Inflammatory macrophage treated with lipopolysaccharide for 4 hours (primary cell): ENCODE measurements at places on chromosomes 11 and 22.

GRCh38 chr11:34276352-34276864 is 81.4 kb downstream of the ABTB2 start:
- no peak for DNase-seq

- no peak for DNase-seq
Observed at GRCh38 chr11:96228473-96228891, 114.5 kb downstream of the MAML2 start.

GRCh38 chr22:33598821-33599220 is 321.5 kb downstream of the LARGE1 start:
- DNase-seq, result no peak

DNA sequence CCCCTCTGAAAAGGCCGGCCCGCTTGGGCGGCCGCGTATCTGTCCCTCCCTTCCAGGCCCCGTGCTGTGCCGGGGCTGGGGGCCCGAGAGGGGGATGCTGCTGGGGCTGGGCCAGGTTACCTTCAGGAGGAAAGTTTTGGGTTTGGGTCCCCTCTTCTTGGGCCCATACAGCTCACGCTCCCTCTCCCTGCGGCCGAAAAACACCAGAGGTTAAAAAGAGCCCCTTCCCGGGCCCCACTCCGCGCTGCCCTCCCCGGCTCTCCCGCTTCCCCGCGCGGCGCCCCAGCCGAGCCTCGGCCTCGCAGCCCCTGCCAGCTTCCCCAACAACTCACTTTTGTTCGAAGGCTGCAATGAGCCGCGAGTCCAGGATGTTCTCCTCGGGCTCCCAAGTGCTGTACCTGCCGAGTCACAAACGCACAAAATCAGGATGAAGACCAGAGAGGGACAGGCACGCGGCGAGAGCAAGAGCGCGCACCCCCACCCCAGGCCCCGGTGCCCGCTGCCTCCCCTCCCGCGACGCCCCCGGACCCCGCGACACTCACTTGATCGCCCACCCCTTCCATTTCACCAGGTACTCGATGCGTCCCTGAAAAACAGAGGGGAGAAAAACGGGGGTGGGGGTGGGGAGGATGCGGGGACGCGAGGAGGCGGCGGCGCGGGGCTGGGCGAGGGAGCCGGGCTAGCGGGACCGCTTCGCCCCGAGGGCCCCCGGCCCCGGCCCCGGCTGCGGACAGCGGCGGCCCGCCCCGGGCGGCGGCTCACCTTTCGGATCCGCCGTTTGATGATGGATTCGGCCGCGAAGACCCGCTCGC is 450 bp downstream of the CBX6 start:
- peak; percentile 21 for DNase-seq

- no peak for DNase-seq
Observed at GRCh38 chr11:31109446-31109845, 260.1 kb downstream of the DCDC1 start.

- no peak for DNase-seq
Observed at GRCh38 chr11:94738746-94739145, 29.4 kb upstream of the AMOTL1 start.

DNA sequence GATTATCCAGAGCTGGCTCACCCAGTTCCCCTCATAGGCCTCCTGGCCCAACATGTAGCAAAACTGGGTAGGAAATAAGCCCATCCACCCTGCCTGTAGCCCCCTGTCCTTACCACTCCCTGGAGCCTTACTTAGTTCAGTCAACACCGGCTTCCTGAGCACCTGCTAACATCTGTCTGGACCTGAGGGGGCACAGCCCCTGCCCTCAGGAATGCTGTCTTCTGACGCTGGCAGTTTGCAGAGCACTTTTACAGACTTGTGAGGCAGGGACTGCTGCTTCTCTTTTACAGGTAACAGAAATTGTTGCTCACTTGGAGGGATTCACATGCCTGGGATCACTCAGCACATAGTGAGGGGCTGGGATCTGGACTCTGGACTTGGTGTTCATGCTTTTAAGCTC is 152.0 kb upstream of the TBCEL start:
- DNase-seq, result no peak

DNA sequence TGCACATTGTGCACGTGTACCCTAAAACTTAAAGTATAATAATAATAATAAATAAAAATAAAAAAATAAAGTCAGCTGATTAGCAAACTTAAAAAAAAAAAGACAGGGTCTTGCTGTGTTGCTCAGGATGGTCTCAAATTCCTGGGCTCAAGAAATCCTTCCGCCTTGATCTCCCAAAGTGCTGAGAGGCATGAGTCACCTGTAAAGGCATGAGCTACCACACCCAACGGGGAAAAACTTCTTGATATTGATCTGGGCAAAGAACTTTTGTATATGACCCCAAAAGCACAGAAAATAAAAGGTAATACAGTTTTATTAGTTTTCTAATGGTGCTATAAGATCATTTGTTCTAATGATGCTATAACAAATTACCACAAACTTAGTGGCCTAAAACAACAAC is 46.1 kb downstream of the ENTHD1 start:
- no peak for DNase-seq

DNA sequence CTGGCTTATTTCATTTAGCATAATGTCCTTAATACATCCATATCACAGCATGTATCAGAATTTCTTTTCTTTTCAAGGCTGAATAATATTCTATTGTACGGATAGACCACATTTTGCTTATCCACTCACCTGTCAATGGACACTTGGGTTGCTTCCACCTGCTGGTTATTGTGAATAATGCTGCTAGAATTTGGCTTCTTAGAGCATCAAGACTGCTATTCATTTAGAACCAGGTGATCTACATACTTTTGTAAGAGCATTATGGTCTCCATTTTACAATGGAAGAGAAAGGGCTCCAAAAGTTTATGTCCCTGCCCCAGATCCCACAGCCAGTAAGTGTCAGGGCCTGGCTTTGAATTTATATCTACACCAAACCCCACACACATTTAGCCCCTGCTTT is 100.7 kb upstream of the CD82 start:
- DNase-seq, result no peak

GRCh38 chr11:1772270-1773130 is 8.8 kb upstream of the CTSD start:
- DNase-seq, result peak; percentile 89

DNA sequence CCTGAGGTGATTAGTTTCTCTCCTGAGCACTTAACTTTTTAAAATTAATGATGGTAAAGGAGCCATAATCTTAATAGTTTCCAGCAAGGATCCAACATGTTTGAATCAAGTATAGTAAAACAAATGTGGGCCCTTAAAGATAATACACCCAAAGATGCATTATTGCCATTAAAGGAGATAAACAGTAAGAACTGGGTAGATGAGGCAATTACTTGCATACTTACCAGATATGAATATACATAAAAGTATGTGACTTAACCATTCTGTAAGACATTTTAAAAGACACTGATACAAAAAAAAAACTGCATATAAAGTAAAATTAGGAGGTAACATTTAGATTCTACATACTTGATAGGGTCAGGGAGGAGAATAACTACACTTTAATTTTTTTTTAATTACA is 48.2 kb downstream of the CADM1 start:
- DNase-seq, result no peak

DNA sequence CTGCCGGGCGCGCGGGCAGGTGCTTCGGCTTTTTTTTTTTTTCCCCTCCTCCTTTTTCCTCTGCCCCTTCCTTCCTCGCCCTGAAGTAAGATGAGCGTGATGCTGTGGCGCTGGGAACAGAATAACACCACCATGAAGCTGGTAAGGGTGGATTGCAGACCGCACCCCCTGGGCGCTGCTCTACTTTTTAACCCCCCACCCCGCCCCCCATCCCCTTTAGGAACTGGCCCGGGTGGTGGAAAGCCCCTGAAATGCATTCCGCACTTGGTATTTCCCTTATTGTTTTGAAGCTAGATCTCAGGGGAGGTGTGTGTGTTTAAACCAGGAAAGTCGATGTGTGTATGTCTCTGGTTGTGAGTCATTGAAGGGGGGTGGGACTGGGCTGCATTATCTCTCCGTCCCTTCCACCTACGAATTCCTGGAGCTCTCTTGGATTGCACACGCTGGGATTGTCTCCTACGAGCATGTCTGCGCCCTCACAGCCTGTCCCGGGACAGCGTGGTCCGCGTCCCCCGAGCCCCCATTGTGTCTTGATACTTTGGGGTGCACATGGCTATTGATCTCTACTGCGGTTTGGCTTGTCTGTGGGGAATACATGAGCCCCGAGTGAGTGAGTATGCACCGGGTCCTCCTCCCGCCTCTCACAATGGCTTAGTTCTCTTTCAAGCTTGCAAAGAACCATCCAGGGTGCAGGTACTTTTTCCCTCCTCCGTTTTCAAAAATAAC is 64.9 kb downstream of the NAV2 start:
- no peak for DNase-seq

DNA sequence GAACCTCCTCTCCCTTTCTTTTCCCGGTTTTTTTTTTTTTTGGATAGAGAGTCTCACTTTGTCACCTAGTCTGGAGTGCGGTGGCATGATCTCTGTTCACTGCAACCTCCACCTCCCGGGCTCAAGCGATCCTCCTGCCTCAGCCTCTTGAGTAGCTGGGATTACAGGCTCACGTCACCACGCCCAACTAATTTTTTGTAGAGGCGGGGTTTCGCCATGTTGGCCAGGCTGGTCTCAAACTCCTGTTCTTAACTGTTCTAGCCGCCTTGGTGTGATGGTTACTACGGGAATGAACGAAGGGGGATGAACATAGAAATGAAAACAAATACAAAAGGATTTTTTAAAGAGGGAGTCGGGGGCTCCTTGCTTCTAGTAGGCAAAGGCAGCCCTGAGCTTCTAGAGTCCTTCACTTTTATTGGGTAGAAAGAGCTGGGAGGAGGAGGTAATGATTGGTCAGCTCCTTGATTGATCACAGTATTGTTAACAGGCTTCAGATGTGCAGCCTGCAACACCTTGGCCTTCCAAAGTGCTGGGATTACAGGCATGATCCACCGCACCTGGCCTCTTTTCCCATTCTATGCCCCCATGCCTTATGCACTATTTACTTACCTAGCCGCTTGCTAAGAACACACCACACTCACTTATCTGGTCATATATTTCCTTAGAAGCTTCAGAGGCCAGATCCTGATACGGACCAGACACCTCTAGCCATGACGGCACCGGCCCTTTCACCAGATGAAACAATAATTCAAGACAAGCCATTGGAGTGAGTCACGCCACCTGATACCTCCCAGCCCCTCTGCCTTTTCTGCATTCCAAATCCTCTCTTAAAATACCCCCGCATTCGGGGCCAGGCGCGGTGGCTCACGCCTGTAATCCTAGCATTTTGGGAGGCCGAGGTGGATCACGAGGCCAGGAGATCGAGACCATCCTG is 20.7 kb downstream of the SUSD2 start:
- no peak for DNase-seq

- DNase-seq, result no peak
Observed at GRCh38 chr11:29268733-29269132, 748.1 kb downstream of the KCNA4 start.

- peak; percentile 69 for DNase-seq
Observed at GRCh38 chr11:69640995-69641581, at the start of gene CCND1. Gene CCND1 (plus strand): TSS chr11:69641156. CDS start chr11:69641314, 158 bp downstream.

- DNase-seq, result no peak
Observed at GRCh38 chr11:2844116-2844842, 41.3 kb downstream of the CDKN1C start.

DNA sequence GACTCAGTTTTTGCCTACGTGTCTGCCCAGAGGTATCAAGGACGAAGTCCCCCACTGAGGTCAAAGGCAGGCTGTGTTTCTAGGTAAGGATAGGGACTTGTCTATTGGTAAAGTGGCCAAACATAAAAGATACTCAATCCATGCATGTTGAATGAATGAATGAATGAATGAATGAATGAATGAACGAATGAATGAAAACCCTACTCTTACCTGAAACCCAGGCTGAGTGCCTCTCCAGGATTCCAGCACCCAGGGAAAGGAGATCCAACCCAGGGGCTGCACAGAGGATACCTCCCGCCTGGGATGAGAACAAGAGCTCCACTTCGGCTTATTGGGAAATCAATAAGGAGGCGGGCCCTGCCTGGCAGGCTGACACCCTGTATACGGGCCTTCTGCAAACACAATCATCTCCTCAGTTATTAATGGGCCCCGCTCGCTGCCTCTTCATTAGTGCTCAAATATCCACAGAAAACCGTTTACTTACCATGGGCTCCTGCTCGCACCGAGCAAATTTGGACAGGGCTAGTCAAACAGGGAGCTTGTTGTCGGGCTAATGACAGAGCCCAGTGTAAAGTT is 177.4 kb downstream of the BUD13 start:
- no peak for DNase-seq

GRCh38 chr11:118610773-118611432 is 3.5 kb downstream of the PHLDB1 start:
- DNase-seq, result peak; percentile 68

DNA sequence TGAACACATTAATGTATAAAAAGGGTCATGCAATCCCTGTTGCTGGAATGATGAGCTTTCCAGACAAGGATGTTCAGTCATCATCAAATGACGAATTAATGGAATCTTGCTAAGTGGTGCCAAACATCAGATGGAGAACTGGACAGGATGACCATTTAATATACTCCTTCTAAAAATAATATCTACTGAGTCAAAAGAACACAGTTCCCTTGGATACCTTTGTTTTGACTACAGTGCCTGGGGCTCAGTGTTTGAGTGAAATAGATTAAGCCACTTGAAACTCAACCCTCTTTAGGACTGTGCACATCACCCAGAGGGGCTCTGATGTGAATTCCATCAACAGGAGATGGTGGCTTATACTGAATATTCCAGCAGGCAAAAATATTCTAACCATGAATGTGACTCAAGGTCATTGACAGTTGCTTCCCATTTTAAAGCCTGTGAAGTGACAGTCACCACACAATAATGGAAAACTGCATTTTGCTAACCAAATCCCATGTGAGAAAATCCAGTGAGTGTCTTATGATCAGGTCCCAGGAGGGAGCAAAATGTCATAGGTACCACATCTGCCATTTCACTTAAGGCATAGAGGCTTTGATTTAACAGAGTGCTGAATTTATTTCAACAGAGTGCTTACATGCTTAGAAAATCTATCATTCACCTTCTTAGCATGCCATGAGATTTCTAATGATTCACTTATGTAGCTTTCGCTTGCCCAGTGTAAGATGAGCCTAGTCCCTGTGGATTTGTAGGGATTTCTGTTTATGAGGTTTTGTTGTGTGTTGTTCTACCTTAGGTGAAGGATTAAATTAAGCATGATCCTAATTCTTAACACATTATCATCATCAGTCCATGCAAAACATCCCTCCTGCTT is 41.3 kb upstream of the SLN start:
- DNase-seq, result no peak

- DNase-seq, result no peak
Observed at GRCh38 chr22:23544852-23545251, 35.2 kb downstream of the IGLL1 start.

- DNase-seq, result peak; percentile 96
Observed at GRCh38 chr22:25563761-25564319, 635 bp upstream of the GRK3 start.

DNA sequence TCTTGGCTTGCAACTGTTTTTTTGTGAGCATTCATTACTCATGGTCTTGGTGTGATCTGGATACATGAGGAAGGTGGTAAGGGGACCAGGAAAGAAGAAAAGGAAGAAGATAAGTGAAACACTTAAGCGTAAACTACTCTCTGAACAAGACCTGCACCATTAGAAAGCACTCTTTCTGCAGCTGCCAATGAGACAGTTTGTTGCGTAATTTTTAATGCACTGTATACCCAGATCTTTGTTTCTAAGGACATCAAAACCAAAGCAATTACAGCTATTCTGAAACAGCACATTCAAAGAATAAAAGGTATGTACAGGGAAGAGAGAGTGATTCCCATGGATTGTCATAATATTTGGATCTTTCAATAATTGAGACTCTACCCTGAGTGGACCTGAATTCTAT is 147.4 kb downstream of the BLID start:
- DNase-seq, result no peak

GRCh38 chr11:121452609-121453150 is at the start of gene SORL1-AS1:
Gene SORL1-AS1 (minus strand): TSS chr11:121452967.
- DNase-seq, result no peak

- no peak for DNase-seq
Observed at GRCh38 chr11:20522536-20522935, 76.9 kb upstream of the SLC6A5 start.
